ENCODE measurements at places on chromosomes 13 and 19.

- DNase-seq = no peak
These were observed 537.3 kb downstream of the SUCLA2 start for GRCh38 chr13:47463726-47464125.

GRCh38 chr19:39014037-39014436 lies 18.3 kb downstream of the FBXO27 start:
- DNase-seq = no peak

GRCh38 chr19:43560687-43561086 lies 14.6 kb downstream of the XRCC1 start:
- peak; percentile 23 for DNase-seq

DNA sequence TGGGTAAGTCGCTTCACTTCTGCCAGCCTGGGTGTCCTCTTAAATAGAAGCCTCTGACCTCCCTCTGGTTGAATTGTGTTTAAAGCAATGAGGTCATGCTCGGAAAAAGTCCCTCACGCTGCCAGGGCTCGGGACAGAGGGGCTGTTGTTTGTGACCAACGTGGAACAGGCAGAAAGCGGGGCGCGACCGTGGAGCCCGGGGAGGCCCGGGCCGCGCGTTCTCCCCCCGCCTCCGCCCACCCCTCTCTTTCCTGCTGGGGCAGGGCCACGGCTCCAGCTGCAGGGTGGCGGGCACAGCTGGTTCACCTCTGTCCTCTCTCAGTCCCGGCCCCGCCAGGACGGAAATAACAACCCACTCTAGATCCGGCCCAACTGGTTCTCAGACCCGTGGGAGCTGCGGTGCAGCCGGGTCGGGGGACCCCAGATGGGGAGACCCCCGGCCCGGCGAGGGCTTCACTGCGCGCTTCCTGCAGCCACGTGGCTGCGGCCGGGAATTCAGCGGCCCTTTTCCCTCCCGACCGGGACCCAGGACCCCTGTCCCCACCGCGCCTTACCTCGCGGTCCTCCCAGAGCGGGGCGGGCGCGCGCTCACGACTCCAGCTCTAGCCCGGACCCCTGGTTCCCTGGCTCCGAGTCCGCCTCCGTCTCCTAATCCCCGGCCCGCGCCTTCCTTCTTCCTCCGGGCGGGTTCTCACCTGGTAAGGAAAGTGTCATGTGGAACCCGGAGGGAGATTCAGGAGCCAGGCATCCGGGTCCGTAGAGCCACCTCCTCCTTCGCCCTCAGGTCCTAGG lies 1.9 kb downstream of the CDC42EP5 start:
- DNase-seq = no peak

- no peak for DNase-seq
These were observed 6.2 kb downstream of the PHLDB3 start for GRCh38 chr19:43498233-43498842.

DNA sequence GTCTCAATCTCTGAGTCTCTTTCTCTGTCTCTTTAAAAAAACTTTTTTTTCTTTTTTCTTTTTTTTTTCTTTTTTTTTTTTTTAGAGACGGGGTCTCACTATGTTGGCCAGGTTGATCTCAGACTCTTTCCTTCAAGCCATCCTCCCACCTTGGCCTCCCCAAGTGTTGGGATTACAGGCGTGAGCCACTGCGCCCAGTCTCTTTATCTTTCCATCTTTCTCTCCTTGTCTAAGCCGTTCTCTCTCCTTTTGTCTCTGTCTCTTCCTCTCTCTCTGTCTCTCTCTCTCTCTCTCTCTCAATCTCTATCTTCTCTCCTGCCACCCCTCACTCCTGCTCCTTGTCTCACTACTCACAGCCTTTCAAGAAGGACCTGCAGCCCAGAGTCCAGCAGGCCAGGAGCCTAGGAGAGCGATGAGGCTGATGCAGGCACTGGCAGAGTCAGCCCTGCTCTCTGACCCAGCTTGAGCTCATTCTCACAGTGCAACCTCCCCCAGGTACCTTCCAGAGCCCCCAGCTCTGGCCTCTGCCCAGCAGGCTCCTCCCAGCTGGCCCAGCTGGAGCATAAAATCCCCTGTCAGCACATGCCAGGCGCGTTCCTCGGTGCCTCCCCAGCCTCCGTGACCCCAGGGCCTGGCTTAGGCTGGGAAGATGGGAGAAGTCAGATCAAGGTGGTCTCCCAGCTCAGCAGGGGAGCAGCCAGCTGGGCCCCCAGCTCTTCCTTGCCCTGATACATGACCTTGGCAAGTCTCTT lies at the start of gene NPHS1:
Gene NPHS1 (minus strand): TSS at position 476 of the 752 bp plus-strand sequence. CDS start 667 bp downstream, outside the sequence.
- DNase-seq = no peak

GRCh38 chr13:100859861-100860260 lies 185.3 kb upstream of the TMTC4 start:
- no peak for DNase-seq

GRCh38 chr13:65748227-65748626 lies 1481.9 kb downstream of the PCDH9 start:
- DNase-seq = no peak

GRCh38 chr13:99087954-99088491 lies 110.2 kb upstream of the DOCK9 start:
- DNase-seq = no peak

DNA sequence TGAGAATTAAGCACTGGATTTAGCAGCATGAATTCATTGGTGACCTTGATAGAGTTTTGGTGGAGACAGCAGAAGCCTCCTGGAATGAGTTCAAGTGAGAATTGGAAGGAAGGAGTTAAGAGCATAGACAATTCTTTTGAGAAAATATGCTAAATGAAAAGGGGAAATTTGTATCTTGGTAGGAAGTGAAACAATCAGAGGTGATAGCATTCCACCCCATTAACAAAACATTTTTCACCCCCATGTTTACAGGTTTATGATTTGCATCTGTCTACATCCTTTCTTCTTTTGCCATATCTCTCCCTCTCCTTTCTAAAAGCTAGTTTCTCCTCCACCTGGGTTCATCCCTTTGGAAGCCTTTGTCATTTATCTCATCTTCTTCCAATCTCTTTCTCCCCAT lies 27.5 kb downstream of the LNX2 start:
- DNase-seq = no peak

DNA sequence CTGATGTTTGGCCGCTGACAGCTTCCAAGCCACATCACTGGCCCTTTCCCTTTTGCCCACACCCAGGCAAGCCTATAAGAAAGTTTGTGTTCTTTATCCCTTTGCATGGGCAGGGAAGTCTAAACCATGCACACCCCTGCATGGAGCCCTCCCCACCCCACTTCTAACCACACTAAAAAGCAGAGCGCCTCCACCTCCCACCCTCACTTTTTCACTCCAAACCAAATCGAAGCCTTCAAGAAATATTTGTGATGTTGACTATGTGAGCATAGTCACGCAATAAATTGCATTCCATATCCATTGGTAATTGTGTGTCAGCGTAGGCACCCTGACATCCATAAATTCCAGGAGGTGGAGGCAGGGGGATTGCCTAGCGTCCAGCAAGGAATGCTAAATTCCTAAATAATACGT lies 104.4 kb upstream of the LSM14A start:
- no peak for DNase-seq

- no peak for DNase-seq
These were observed 2.8 kb downstream of the GFY start for GRCh38 chr19:49427855-49428546.

DNA sequence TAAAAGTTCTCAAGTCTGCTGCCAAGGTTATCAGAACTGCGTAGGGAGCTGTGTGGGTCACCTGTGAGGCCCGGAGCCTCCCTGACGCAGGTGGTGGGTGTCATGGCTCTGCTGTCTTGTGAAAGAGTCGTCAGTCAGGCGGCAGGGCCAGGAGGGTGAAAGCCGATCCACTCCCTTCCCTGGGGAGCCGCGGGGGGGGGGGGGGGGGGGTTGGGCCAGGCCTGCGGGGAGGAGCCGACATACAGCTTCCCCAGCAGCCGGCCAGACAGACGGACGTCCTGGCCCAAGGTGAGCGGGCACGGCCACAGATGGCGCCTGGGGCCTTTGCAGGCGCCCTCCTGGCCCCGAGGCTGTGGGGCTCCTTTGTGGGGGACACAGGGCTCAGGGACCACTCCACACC lies 12.4 kb downstream of the SBNO2 start:
- DNase-seq = no peak

- no peak for DNase-seq
These were observed 221.4 kb upstream of the SLC10A2 start for GRCh38 chr13:103287659-103288058.

DNA sequence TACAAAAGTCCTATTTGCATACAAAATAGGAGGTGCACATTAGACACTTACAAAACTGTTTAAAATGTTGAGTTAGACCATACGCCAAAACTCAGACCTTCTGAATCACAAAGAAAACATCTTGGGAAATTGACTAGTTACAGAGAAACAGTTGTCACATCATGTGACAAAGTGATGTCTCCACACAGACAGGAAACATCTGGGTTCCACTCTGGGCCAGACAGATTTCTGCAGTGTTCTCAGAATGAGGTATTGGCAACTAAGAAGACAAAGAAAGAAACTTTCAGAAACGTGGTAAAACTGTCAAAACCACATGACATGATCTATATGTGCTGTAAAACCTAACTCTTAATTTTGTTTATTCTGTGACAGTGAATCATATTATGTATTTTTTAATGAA lies 6.7 kb downstream of the ZNF793 start:
- no peak for DNase-seq

DNA sequence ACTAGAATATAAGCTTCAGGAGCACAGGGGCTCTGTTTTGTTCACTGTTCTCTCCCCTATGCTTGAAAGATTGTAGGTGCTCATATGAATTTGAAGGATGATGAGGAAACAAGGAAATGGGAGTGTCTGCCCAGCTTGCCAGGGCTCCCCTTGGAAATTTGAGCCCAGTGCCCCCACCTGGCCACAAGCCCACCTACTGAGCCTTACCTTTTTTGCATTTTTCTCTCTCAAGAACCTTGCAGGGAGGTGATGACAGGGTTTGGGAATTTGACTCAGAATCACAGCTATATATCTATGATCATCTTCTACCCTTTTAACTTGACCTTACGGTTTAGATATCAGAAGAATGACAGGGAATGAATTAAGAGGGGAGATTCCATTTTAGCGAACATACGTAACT lies 33.8 kb downstream of the SERP2 start:
- DNase-seq = no peak

GRCh38 chr19:39939556-39939955 lies 5.1 kb upstream of the FCGBP start:
- DNase-seq = no peak

DNA sequence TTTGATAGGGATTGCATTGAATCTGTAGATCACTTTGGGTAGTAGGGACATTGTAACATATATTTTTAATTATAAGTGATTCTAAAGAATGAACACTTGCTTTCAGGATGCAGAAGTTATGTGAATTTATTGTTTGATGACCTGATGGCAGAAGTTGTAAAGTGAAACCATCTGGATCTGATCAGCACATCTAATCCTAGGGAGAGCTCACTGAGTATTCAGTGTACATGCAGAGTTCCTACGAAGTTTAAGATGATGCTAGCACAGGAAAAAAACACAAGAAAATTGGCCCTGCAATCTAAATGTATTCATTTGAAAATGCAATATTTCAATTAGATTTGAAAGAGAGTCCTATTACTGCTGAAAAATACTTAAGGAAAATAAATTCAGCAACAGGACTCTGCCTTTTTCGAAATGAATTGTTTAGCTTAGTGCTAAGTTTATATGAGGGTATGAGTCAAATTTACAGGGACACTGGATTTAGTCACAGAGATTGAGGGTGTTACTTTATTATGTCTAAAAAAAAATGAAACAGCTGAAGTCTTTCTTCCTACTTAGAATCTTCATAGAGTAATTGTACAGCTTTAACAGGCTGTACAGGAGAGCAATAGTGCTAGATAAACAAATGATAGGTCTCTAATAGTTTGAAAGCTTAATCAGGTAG lies 385.7 kb downstream of the DCT start:
- DNase-seq = no peak

- no peak for DNase-seq
These were observed 14.1 kb upstream of the ENOX1 start for GRCh38 chr13:43800828-43801227.

GRCh38 chr19:47495478-47496372 lies 11.7 kb upstream of the KPTN start:
- no peak for DNase-seq

DNA sequence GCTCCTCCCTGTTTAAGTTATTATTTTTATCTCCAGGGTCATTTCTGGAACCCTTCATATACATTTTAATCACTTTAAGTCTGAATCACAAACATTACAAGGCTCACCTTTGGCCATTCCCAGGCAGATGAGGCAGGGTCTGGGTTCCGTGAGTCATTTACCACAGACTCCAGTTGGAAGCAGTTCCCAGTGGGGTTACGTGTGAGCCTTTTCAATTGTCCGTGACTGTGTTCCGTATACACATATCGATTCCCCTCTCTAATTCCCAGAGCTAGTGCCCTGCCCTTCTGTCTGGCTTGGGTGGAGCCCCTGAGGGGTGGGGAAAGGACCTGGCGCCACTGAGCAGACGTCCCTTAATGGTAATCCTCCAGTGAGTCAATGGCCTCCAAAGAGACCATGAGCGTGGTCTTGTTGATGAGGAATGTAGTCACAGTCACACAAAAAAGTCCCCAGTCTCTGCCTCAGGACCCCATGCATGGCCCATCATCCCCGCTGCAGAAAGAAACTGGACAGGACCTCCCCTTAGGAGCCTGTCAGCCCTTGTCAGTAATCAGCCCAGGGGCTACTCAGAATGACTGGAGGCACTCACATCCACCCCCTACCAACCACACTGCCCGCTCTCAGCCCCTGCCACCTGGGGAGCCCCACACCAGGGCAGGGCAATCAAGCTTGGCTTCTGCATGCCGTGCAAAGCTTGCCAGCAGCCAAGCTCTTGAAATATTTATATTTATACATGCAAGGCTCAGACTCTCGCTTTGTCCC lies 144.4 kb downstream of the ZIC5 start:
- DNase-seq = no peak

GRCh38 chr19:1853295-1854038 lies 5.2 kb upstream of the REXO1 start:
- DNase-seq = peak; percentile 72

DNA sequence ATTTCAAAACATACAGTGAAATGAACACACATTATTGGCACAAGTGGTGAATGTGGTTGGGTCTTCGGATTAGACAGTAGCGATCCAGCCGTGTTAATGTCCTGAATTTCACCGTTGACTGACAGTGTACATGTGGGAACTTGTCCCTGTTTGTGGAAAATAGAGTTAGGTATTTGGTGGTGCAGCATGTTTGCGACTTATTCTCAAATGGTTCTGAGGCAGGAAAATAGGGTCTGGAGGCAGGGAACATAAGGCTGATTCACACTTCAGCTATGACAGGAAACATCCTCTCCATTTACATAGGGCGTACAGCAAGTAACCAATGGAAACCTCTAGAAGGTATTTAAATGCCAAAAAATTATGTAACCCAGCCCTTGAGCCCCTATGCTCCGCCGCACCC lies 4.2 kb downstream of the LGALS7B start:
- DNase-seq = no peak

- DNase-seq = no peak
These were observed 534.7 kb downstream of the KLF12 start for GRCh38 chr13:73599232-73600128.

GRCh38 chr19:50413096-50413495 lies 5.6 kb upstream of the SPIB start:
- DNase-seq = no peak
